SHP77 treated with DMSO at 0.1 percent for 48 hours (cell line): ENCODE measurements at places on chromosomes 6 and 20.
A peak's percentile ranks its signal among the peaks of the same experiment; 100 is the strongest.

- DNase-seq = no peak
Measured at GRCh38 chr6:156160007-156160794, 617.0 kb upstream of the ARID1B start.

DNA sequence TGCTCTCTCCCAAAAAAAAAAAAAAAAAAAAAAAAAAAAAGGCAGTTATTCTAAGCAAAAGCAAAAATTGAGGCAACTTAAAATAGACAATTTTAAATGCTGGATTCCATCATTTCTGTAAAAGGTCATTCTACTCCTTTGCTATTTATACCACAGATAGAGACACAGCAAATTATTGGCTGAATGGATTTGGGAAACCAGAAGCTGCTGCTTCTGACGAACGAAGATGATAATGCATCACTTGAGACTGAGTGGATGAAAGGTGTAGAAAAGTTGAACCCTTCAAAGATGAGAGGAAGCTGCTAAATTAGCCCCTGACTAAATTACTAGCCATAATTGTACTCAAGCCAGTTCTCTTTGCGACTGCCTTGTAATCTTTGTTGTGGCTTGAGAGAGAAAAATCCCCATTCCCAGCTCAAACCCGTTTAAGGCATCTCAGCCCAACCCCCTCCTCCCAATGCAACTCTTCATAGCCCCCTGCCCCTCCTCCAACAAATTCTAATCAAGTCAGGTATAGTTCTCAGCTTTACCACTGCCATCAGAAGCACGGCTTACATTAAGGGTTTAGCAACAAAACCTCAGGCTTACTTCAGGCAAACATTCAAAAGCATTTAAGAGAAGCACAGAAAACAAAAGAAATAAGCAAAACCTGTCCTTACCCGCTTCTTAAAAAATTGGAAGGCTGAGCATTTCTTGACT lies 1.0 kb downstream of the SGK1 start:
- no peak for DNase-seq

DNA sequence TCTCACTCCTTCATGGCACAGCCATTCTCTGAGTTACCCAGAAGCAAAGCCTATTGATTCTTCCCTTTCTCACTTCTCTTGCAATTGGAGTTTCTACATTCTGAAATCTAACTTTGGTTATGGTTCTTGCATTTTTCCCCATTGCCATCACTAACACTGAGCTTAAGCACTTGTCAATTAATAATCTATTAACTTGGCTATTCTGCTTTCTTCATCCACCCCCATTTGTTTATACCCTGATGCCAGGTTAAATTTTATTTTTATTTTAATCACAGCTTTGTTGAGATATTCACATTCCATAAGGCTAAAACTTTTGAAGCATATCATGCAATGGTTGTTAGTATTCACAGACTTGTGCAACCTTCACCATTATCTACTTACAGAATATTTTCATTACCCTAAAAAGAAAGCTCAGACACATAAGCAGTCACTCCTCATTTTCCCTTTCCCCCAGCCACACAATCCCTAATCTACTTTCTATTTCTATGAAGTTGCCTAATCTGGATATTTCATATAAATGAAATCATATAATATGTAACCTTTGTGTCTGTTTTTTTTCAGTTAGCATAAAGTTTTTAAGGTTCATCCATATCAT lies 222.3 kb downstream of the UBE3D start:
- no peak for DNase-seq

GRCh38 chr6:170122651-170123050 lies 168.2 kb downstream of the DLL1 start:
- DNase-seq = no peak

GRCh38 chr6:106614592-106615257 lies 14.6 kb downstream of the RTN4IP1 start:
- no peak for DNase-seq

GRCh38 chr6:41257369-41258195 lies 28.9 kb downstream of the TREM1 start:
- DNase-seq = peak; percentile 59

- DNase-seq = no peak
Measured at GRCh38 chr6:131443514-131443913, 129.5 kb upstream of the ARG1 start.

- DNase-seq = no peak
Measured at GRCh38 chr20:32474967-32475811, 109.9 kb downstream of the NOL4L start.

GRCh38 chr6:148667395-148667794 lies 79.4 kb upstream of the UST start:
- no peak for DNase-seq

DNA sequence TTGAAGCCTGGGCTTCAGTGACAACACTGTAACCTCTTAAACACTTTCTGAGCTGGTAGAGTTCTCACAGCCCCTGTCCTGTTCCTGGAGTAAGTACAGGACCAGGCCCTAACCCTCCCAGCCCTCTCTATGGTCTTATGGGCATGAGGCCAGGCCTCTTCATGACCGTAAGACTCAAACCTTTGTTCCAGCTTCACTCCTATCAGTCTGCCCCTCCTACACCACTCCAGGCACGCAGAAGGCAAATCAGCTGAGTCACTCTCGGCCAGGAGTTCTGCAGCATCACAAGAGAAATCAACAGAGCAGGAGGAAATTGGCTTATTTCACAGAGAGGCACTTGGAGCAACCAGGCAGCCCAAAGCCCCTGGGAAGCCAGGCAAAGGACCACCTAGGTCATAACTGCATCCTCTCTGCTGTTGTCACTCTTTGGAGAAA lies 25.3 kb upstream of the CHD6 start:
- peak; percentile 66 for DNase-seq

- no peak for DNase-seq
Measured at GRCh38 chr6:45599053-45599452, 221.3 kb upstream of the SUPT3H start.

- DNase-seq = no peak
Measured at GRCh38 chr20:36214684-36215256, 21.5 kb upstream of the AAR2 start.

DNA sequence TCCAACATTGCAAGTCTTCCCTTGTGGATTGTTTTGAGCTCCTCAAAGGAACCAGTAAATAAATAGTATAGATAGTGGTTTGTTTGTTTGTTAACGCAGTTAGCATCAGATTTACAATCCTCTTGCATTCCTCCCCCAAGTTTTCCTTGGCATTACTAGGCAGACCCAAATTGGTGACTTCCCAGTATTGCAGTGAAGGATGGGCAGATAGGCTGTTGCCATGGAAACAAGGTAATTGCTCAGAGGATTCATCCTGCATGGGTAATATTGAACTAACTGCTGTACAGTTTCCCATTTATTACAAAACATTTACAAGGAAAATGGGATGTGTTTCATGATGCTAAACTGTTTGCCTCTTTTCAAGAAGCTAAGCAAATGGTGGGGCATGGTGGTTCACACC lies 477.2 kb downstream of the EPM2A start:
- DNase-seq = no peak

GRCh38 chr20:40954521-40955165 lies 74.0 kb upstream of the TOP1 start:
- no peak for DNase-seq

- no peak for DNase-seq
Measured at GRCh38 chr6:131430531-131430930, 142.5 kb upstream of the ARG1 start.

GRCh38 chr6:147734151-147734550 lies 225.7 kb downstream of the SAMD5 start:
- no peak for DNase-seq

DNA sequence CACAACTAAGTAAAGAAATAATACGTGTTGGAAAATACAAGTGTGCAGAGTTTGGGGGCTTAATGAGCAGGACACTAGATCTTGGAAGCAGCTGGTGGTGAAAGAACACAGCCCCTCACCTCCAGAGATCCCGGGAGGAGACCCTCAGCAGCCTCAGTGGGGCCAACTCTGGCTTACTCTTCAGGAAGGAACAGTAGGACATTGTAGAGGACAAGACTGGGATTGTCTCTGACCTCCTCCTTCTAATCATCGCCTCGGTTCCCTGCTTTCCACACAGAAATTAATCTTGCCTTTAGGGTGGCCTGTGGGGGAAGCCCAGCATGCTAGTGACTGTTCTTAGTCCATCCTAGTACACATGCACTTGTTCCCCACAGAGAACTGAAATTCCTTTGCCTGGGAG lies 130.7 kb downstream of the AKAP7 start:
- no peak for DNase-seq

DNA sequence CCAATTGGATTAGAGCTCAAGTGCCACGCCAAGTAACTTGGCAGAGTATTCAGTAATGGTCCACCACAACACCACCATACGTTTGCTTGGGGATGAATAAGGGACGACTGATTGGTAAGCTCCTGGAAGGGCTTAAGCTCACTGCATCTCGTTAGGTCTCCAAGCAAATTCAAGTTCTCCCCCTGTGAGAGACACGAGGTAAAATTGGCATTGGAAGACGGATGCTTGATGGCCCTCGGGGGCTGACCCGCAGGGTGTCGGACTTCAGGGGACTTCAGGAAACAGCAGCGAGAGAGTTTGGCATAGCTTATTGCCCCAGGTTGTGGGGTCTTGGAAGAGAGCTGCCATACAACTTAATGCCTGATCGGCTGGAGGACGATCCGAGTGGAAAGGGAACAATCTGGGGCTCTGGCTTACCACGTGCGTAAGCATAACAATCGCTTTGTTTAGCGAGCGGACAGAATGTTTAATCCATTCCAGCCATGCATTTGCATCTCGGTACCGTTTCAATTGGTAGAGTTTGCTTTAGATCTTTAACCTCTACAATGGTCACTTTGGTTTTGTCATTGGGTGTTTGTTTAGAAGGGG lies 4.8 kb upstream of the ZNFX1 start:
- DNase-seq = no peak

GRCh38 chr6:1091900-1092299 lies 220.0 kb upstream of the FOXQ1 start:
- DNase-seq = no peak

DNA sequence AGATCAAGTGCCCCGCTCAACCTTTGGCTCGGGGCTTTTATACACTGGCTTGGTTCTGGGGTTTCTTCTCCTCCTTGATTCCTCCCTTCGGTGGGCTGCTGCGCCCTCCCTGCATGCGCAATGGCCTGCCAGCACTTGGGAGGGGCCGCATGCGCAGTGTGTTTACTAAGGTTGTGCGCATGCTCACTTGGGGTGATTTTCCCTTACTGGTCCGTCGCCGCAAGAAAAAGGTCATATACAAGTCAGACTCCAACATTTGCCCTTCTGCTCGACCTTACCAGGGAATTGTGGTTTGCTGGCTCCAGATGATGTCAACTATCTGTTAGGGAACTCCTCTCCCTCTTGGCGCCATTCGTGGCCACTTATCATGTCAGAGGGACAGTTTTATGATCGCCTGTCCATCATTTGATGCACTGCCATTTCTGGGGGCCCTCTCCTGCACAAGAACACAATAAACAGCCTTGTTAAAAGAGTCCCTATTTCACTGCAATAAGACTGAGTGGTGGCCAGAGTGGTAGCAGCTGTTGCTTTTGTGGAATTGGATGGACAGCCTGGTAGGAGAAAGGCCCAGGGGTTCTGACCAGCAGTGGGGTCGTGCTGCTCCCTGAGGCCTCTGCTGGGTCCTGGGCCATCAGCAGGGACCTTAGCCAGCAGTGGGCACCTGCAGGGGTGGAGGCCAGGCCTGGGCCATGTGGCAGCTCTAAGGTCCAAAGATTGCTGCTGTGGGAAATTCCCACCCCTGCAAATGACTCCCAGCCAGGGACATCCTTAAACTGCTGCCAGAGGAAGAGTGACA lies 2.8 kb upstream of the LBP start:
- no peak for DNase-seq

DNA sequence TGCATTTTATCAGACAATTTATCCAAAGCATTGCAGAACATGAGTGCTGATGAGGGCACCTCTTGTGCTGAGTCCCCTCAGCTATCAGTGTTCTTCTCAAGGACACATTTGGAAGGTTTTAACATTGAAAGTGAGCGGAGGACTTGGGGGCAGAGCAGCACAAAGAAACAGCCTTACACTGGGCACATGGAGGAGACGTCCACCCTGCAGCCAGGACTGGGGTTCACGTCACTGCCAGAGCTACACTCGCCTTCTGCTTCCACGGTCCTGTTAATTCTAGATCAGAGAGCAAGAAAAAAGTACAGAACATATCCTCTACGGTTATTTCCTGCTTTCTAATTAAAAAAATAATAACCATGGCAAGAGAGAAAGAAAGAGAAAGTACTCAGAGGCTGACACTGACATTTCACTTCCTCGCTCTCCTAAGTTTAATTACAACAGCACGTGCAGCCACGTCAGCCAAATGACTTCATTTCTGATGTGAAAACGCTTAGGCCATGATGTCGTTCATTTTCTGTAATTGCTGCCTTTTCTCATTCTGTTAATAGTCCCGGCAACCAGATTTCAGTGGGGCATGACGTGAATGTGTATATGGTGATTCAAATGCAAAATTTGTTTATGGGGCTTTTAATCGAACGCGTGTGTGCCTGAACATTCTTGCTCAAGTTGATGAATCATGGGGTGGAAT lies 5.1 kb downstream of the PRND start:
- DNase-seq = no peak

- no peak for DNase-seq
Measured at GRCh38 chr6:83860359-83860755, 868 bp downstream of the CYB5R4 start.

DNA sequence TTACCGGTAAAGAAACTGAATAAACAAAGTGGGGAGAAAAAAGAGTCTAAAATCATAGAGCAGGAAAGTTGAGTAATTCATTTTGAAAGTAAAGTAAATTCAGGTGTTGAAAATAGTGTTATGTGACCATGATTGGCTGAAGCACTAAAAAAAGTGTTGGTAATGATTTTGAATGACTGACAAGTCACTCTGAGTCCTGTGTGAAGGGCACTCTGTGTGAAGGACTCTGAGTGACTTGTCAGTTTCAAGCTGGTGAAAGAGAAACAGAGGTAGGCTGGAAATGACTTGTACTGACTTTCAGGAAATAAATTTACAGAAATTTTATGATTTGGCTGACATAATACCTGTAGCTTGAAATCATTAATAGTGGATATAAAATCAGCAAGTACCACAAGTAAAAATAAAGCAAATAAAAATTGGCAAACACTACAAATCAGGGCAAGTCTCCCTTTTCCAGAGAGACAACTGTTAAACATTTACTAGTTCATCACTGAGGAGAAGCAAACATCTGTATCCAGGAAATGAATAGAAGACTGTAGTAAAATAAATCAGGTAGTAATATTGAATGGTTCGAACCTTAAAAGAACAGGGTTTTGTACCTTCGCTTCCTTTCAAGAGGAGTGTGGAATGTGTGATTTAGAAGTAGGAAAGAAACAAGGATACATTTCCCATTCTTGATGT lies 630.6 kb downstream of the GRIK2 start:
- DNase-seq = no peak

DNA sequence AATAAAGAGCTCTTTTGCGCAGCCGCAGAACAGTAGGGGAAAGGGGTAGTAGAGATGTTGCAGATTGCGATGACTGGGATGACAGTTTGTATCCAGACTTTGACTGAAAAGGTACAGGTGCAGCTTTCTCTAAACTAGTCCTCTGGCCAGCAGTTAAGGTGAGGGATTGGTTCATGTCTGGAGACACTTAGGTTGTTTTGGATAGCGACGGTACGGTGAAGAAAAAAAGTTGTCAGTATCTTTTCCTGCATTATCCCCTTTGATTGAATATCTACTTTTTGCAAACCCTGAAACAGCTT lies 537 bp downstream of the PRR3 start:
- DNase-seq = no peak
